Activated T-helper 2 cell treated with anti-CD3 and anti-CD28 coated beads, Interferon-gamma antibody, Interleukin-2, Interleukin-4, amounts not matched to agents 10 μg/mL and 5 μg/mL and 100 μg/mL, durations not matched to agents 14 hours and 24 hours and 36 hours (primary cell): ENCODE measurements at places on chromosomes 7 and 10. TPM values are rescaled to one million over a fixed set of nuclear protein-coding genes. Genes with fewer than 3 reads are reported as not detected.

- H3K36me3 ChIP-seq, result peaks cover 67% of the 10 kb centered on the region
- H3K27ac ChIP-seq, result no peak overlapping the region
- no peak overlapping the region for H3K4me3 ChIP-seq
- H3K4me1 ChIP-seq, result peaks cover 2% of the 10 kb centered on the region
Measured at GRCh38 chr7:6402041-6402440, 45.7 kb downstream of the DAGLB start.

DNA sequence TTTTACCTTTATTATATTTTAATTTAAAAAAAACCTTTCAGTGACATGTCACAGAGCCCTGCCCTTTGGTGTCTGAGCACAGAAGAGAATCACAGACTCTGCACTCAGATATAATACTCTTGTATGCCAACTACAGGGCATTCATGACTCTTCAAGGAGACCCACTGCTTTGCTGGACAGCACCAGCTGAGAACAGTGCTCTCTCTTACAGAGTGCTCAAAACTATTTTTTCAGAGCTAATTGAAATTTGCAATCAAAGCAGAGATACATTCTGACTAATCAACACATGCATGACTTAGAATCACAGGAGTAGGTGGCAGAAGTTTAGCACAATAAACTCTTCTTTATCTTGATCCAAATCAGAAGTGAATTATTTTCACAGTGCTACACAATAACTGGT, 99.1 kb downstream of the OSBPL3 start:
- no peak for DNase-seq
- H3K27me3 ChIP-seq, result no peaks in the 10 kb centered on the region
- H3K27ac ChIP-seq, result peak overlapping the region; percentile 70
- H3K4me3 ChIP-seq, result no peak overlapping the region
- peaks cover 55% of the 10 kb centered on the region for H3K36me3 ChIP-seq

DNA sequence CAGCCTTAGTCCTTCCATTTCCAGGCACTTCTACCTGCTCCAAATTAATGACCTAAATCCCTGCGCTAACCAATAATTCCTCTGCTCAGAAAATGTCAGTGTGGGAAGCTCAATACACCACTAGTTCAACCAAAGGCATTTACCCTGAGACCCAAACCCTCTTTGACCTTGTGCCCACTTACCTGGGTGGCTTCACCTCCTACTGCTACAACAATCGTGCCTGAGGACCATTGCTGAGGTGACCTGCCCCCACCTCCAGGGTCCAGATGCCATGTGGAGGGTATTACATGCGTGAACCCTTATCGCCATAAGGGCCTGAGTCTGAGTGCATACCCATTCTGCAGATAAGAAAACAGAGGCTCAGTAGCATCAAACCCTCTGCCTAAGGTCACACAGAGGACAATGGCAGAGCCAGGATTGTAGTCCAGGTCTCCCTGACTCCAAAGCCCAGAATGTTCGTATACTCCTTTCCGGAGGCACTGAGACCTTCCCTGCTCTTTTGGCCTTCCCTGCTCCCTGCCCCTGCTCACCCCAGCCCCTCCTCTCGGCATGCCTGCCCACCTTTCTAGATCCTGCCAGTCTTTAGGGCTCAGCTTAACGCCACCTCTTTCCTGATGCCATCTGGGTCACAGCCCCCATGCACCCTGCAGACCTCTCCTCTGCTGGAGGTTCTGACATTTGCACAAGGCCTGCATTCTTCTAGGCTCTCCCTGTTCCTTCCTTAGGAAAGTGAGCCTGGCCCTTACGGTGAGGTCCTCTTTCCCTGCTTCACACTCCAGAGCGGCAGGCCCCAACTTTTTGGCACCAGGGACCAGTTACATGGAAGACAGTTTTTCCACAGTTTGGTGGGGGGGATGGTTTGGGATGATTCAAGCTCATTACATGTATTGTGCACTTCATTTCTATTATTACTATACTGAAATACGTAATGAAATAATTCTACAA, 94.9 kb downstream of the CHST15 start:
- H3K27me3 ChIP-seq, result peaks cover 22% of the 10 kb centered on the region
- H3K4me1 ChIP-seq, result peaks cover 6% of the 10 kb centered on the region
- no peak overlapping the region for H3K4me3 ChIP-seq
- no peaks in the 10 kb centered on the region for H3K36me3 ChIP-seq

DNA sequence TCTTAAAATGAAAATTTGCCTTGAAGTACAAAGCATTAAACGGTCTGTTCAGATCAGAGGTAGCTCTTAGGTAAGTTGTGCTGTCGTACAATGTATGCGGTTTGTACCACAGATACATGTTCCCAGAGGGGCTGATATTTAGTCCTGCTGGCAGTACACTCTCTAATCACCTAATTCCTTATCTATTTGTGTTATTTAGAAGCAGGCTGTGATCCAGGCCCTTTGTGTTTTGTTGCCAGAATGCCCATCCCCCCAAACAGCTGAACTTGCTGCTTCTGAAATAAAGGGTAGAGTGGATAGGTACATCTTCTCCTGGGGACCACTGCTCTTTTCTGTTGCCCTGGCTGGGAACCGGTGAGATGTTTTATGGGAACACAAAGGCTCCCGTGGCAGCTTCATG, 84.5 kb downstream of the SND1 start:
- H3K27me3 ChIP-seq, result no peaks in the 10 kb centered on the region
- peaks cover 57% of the 10 kb centered on the region for H3K36me3 ChIP-seq
- H3K4me3 ChIP-seq, result no peak overlapping the region
- DNase-seq, result no peak
- H3K27ac ChIP-seq, result no peak overlapping the region

DNA sequence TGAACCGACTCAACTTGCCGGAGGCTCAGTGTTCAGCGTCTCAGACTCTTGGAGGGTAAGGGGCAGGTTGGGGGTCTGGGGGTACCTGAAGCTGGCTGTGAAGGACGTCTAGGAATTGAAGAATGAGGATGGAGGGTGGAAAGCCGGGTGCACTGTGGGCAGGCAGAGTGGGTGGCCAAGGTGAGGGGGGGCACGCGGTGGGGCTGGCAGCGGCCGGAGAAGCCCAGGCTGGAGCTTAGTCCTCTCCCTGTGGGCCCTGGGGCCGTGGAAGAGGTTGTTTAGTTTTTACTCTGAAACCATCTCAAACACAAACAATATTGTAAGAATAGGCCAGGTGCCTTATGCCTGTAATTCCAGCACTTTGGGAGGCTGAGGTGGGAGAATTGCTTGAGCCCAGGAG, 83.4 kb downstream of the UNCX start:
- no peak overlapping the region for H3K4me3 ChIP-seq
- no peaks in the 10 kb centered on the region for H3K4me1 ChIP-seq
- H3K27me3 ChIP-seq, result no peaks in the 10 kb centered on the region
- DNase-seq, result no peak
- H3K27ac ChIP-seq, result no peak overlapping the region

GRCh38 chr7:85103357-85103756, 83.5 kb downstream of the SEMA3D start:
- H3K4me1 ChIP-seq, result no peaks in the 10 kb centered on the region
- no peak overlapping the region for H3K27ac ChIP-seq
- H3K36me3 ChIP-seq, result no peaks in the 10 kb centered on the region
- no peak overlapping the region for H3K4me3 ChIP-seq
- H3K27me3 ChIP-seq, result no peaks in the 10 kb centered on the region

DNA sequence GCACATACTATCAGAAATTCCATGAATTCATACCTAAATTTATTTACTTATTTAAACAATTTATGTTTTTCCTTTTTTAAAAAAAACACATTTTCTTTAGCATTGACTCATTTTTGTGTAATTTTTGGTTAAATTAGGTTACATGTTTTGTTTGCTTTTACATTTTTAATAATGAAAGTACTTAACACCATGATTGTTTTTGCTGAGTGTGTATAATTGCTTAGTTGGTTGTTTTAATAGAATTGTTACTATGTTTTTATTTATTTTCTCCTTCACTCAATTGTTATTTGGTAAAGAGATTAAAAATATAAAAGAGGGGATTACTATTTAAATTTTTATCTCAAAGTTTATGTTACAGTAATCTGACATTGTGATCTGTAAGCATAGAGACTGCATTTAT, 508.4 kb downstream of the NRG3 start:
- H3K27ac ChIP-seq, result no peak overlapping the region
- no peaks in the 10 kb centered on the region for H3K36me3 ChIP-seq
- H3K4me1 ChIP-seq, result no peaks in the 10 kb centered on the region
- H3K4me3 ChIP-seq, result no peak overlapping the region

DNA sequence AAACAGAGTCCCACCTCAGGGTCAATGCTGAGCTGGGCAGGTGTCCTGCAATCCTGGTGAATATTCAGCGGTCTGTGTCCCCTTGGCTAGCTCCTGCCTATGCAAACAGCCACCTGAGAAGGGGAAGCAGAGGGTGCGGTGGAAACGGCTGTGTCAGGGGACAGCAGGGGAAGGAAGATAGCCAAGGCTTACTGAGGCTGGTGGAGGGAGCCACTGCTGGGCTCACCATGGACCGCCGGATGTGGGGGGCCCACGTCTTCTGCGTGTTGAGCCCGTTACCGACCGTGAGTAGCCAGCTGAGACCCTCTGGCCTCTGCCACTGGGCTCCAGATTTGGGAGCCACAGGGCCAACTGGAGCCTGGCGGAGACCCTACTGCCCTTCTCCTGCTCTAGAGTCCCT, at the start of gene GHRHR:
Gene GHRHR (plus strand): TSS at position 112 of the 400 bp plus-strand sequence. CDS start 116 bp downstream, at position 228.
- no peak for DNase-seq
- H3K4me3 ChIP-seq, result no peak within 1 kb of the TSS
- peaks cover 7% of the 10 kb centered on the region for H3K27me3 ChIP-seq

DNA sequence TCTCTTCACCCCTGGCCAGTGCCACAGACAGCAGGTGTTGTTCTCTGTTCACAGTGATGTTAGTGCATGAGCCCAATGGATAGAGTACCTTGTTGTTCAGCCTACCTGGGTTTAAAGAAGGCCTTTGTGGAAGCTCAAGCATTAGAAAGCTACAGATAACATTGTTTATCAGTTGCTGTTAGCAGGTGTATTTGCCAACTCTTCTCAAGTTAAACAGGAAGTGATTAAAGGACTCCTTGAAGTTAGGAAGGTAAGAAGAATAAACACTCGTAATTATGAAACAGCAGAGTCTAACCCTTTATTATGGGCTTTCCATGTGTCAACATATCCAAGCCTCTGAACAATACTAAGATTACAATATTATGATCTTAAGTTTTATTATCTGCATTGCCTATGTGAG, 25.9 kb downstream of the RGR start:
- DNase-seq, result no peak
- H3K27me3 ChIP-seq, result peaks cover 30% of the 10 kb centered on the region
- no peaks in the 10 kb centered on the region for H3K36me3 ChIP-seq
- H3K27ac ChIP-seq, result no peak overlapping the region

GRCh38 chr7:109235316-109235715, 665.6 kb downstream of the DNAJB9 start:
- H3K4me3 ChIP-seq, result no peak overlapping the region
- no peaks in the 10 kb centered on the region for H3K36me3 ChIP-seq
- no peaks in the 10 kb centered on the region for H3K27me3 ChIP-seq
- no peak overlapping the region for H3K27ac ChIP-seq

DNA sequence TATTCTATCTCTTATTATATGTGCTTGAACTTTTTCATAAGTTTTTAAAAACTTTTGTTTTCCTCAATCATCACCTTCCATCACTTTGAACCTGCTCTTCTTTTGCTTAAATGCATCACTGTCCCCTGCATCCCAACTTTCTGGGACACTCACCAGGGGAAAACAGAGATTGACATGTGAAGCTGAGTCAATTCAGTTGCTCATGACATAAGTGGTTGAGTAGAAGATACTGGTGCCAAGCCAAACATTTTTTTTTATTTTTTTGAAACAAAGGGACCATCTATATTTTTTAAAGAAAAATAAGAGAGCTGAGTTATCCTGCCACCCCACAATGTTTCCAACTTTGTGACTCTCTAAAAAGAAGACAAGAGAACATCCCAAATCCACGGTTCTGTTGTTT, 61.8 kb upstream of the AHR start:
- DNase-seq, result no peak
- H3K36me3 ChIP-seq, result peaks cover 17% of the 10 kb centered on the region
- H3K4me1 ChIP-seq, result peaks cover 44% of the 10 kb centered on the region
- H3K27ac ChIP-seq, result no peak overlapping the region
- H3K27me3 ChIP-seq, result peaks cover 3% of the 10 kb centered on the region

- peak within 1 kb of the TSS; percentile 95 for H3K27ac ChIP-seq
- peaks cover 27% of the 10 kb centered on the region for H3K4me1 ChIP-seq
- peak within 1 kb of the TSS; percentile 98 for H3K4me3 ChIP-seq
- H3K27me3 ChIP-seq, result no peaks in the 10 kb centered on the region
- H3K36me3 ChIP-seq, result peaks cover 46% of the 10 kb centered on the region
- peak; percentile 99 for DNase-seq
Measured at GRCh38 chr7:44796504-44797328, at the start of gene PPIA. Gene PPIA (plus strand): TSS chr7:44796681. CDS start chr7:44796725, 44 bp downstream.

- no peak overlapping the region for H3K27ac ChIP-seq
- no peaks in the 10 kb centered on the region for H3K4me1 ChIP-seq
- no peaks in the 10 kb centered on the region for H3K27me3 ChIP-seq
- no peak overlapping the region for H3K4me3 ChIP-seq
- no peak for DNase-seq
Measured at GRCh38 chr7:29946428-29947186, 43.0 kb downstream of the SCRN1 start.

- DNase-seq, result peak; percentile 71
- H3K27me3 ChIP-seq, result no peaks in the 10 kb centered on the region
- H3K27ac ChIP-seq, result peak overlapping the region; percentile 79
- peaks cover 6% of the 10 kb centered on the region for H3K36me3 ChIP-seq
- peak overlapping the region; percentile 45 for H3K4me3 ChIP-seq
- peaks cover 50% of the 10 kb centered on the region for H3K4me1 ChIP-seq
Measured at GRCh38 chr10:3948843-3949242, 163.8 kb upstream of the KLF6 start.

DNA sequence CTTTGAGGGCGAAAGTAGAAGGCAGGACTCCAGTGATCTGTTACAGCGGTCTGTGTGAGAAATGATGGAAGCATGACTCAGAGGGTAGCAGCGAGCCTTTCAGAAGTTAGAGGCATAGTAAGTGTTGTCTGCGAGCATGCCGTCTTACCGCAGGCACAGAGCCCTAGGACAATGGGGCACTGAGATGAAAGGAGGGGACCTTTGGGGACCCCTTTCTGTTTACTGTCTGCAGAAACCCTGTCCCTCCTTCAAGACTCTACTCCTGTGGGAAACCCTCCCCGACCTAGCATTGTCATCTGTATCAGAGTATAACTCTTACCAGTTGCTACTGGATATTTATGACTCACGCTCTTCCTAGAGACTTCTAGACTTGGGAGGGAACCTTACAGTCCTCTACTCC, 87.2 kb upstream of the AGK start:
- peaks cover 9% of the 10 kb centered on the region for H3K27me3 ChIP-seq
- H3K4me3 ChIP-seq, result no peak overlapping the region
- no peaks in the 10 kb centered on the region for H3K4me1 ChIP-seq
- no peak overlapping the region for H3K27ac ChIP-seq

The NODAL gene
- total RNA-seq, result not detected in 2 replicates

The RAB19 gene
- total RNA-seq, result 12.5 and 14.5 TPM in 2 replicates

The CLRN3 gene
- total RNA-seq, result not detected in 2 replicates

The FZD8 gene
- total RNA-seq, result 1.0 and 1.1 TPM in 2 replicates

The SEC31B gene
- 57.4 and 60.6 TPM in 2 replicates for total RNA-seq

The NPC1L1 gene
- not detected in 2 replicates for total RNA-seq

The PNLIP gene
- total RNA-seq, result not detected in 2 replicates

The SSC4D gene
- total RNA-seq, result 0.71 and 0.78 TPM in 2 replicates

The TWNK gene
- total RNA-seq, result 25.9 and 27.2 TPM in 2 replicates

The MYL10 gene
- total RNA-seq, result not detected in 2 replicates

The GOLGA7B gene
- total RNA-seq, result 0.34 and 0.62 TPM in 2 replicates

The TFPI2 gene
- not detected in 2 replicates for total RNA-seq
